ENCODE measurements at places on chromosomes 3 and 15.

DNA sequence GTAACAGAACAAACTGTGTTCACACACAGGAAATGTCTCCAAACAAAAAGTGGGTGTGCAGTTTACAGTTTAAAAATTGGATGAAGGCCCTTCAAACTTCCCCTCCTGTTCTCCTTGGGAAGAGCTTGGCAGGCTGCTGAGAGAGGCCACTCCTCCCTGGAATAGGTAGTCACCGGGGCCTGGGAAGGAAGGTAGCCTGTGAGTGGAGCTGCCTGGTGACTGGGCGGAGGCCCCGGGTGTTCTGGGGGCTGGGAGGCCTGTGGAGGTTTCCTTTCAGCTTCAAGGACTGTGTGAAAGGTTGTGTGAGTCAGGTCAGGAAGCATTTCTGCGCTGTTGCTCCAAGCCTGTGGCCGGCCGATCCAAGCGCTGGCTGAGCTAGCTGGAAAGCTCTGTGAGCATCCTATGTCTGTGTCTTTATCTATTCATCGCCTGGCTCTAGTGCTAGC lies 14.1 kb downstream of the SLCO3A1 start:
- DNase-seq: no peak

DNA sequence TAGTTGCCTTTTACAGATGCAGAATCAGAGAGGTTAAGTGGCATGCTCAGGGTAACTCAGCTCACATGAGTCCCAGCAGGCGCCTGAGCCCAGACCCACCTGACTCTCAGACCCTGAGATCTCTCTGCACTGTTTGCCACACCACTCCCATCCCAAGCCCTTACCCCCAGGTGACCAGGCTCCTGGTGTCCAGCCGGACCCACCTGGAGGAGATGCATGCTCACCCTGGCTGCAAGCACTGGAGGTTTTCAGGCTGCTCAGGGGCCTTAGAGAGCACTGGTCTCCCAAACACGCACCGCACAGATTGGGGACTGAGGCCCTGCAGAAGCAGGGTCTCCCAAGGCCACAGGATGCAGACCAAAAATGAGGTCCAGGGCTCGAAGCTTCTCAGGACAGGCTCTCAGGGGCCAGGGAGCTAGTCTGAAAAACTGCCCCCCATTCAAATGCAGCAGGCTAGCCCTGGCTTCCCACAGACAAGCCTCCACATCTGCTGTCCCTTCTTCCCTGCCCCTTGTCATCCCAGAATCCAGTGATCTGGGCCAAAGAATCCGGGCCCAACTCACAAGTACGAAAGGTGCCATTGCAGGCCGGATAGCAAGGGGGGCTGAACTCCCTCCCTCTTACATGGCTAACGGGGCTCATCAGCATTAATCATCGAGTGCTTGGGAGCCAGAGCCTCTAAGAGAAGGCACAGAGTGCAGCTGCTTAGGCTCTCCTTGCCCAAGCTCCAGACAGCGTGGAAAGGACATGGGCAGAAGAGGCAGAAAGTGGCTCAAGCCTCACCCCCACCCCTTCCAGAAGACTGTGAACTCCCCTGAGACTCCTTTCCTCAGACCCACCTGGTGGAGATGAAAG lies 90.2 kb upstream of the PRR20G start:
- DNase-seq: no peak

DNA sequence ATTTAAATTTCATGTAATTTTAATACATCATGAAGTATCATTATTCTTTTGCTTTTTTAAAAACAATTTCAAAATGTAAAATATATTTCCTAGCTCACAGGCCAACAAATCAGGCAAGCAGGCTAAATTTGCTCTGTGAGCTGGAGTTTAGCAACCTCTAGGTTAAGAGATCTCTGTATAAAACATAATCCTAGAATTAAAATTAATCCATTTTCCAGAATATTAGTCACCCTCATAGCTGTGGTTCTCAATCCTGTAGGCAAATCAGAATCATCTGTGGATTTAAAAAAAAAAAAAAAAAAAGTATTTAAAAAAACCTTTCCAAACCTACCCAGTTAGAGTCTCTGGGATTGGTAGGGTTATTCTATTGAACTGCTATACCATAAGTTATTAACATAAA lies 209.7 kb downstream of the MINAR1 start:
- no peak for DNase-seq

- no peak for DNase-seq
These were observed 57.3 kb upstream of the PPP2R3A start for GRCh38 chr3:135908225-135908624.

DNA sequence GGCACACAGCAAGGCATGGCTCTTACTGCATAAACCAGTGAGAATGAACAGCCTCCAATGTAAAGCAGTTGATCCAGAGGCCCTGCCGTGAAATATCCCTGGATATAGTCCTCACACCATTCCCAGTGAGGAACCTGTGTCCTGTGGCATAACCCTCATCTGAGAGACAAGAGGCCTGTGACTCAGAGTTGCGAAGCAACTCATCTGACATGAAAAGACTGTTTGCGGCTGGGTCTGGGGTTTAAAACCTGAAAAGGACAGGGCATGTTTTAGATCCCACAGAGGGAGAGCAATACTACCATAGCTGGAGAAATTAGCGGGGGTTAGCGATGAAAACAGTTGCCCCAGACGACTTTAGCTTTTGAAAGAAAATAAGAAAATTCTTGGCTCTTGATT lies 165.3 kb upstream of the BHLHE40 start:
- DNase-seq: no peak

- no peak for DNase-seq
These were observed 176.8 kb downstream of the MEGF11 start for GRCh38 chr15:66076591-66077319.

- DNase-seq: no peak
These were observed 1239.7 kb upstream of the ALCAM start for GRCh38 chr3:104126864-104127553.

GRCh38 chr3:101690972-101691371 lies 4.5 kb upstream of the RPL24 start:
- no peak for DNase-seq

DNA sequence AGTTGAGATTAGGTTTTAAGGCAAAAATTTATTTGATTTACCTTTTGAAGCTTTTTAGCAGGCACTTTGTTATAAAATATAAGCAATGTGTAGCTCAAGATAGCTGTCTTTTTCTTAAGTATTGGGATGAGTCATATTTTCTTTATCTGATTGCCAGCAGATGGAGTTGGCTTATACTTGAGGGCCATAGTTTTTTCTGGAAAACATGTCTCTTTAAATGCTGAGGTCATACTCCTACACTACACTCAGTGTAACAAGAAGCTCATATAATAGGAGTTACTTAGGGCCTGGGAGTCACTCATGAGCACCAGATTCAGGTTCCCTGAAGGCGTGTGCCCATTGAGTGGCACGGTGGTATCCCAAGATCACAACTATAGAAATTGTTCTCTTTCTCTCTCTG lies 579.8 kb downstream of the EDEM1 start:
- DNase-seq: no peak

DNA sequence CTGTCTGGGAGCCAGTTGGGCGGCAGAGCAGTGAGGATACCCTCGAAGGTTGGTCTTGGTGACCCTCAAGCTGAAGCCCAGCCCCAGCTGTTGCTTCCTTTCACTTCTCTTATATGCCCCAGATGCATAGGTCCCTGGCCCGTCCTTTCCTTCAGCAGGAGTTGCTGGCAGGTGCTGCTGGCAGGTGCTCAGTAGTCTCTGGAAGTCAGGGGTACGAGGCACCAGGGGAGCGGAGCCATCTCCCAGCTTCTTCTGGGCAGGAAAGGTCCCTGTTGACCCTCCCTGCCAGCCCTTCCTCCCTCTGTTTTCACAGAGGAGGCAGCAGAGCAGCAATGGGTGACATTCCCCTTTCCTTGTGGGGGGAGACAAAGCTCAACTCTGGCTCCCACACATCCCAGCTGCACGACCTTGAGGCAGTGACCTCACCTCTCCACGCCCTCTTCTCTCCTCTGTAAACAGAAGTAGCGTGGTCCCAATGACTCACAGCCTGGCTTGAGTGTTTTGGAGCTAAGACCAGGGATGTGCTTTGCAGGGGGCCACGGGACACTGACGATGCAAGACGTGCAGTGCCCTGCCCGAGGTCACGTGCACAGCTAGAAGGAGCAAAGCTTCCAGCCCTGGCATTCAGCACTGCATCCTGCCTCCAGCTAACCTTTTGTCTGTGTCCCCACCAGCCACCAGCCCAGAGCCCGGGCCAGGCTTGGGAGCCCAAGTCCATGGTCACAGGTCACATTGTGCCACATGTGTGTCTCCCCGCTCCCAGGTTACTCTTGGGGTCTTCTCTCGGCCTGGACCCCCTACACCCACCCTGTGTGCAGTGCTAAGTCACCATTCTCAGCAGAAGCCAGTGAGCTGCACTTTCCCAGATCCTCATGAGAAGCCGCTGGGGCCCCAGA lies 49.7 kb downstream of the SLC6A6 start:
- DNase-seq: no peak

- no peak for DNase-seq
These were observed 988.7 kb downstream of the NTRK3 start for GRCh38 chr15:87267798-87268197.

DNA sequence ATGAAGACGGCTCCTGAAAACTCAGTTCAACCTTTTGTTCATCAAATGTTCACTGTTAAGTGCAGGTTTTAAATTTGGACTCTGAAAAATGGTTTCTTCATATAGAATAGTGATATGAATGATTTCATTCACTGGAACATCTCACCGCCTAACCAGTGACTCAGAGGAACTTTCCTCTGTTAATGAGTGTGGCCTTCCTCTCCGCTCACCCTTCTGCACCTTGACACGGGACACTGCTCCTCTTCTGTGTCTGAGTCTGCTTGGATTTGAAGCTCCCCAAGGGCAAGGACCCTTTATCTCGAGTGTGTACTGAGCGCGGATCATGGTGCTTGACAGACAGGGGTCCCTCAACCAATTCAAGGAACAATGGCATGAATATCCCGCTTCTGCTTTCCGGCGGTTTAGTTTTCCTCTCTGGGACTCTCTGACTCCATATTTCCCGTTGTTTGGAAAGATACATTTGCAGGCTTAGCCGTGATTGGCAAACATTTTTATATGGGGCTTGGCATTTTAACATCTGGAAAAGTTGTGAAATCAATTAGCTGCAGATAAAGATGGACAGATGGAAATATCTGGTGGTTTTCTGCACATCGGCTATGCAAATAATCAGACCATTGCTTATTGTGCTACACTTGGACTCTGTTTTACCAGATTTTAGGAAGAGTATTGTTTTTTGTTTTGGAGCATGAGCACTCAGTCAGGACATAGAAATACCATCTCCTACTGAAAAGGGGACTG lies 20.9 kb downstream of the KBTBD8 start:
- DNase-seq: no peak

GRCh38 chr15:71080166-71080565 lies 35.1 kb upstream of the THSD4 start:
- no peak for DNase-seq

DNA sequence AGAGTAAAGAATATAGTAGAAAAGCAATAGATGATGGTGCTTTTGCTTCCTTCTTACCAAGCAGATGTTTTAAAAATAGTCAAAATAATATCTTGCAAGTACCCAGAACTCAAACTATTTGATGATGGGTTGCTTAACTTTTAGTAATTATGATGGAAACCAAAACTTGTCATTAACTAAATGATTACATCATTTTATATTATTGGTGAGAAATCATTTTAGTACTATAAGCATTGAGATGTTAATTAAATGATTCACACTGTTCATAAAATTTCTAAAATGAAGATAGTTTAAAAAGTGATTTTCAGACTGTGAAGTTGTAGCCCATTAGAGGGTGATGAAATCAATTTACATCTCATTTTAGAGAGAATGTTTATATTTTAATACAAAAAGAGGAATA lies 24.4 kb upstream of the GOLGA8B start:
- no peak for DNase-seq

DNA sequence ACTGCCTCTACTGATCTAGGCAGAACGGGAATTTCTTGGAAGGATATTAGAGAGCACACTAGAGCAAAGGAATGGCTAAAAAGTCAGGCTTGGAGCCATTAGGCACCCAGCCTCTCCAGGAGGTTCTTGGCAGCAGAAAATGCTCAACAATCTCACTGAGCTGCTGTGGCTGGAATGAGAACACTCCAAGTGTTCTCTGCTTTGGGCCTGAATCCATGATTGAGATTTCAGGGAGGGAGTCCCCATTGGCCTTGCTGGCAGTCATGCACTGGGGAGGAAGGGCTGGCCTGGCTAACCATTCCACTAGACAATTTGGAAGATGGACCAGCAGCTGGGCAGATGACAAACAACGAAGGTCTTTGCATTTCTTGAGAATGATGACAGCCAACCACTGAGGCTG lies 362.6 kb downstream of the SHQ1 start:
- DNase-seq: no peak

DNA sequence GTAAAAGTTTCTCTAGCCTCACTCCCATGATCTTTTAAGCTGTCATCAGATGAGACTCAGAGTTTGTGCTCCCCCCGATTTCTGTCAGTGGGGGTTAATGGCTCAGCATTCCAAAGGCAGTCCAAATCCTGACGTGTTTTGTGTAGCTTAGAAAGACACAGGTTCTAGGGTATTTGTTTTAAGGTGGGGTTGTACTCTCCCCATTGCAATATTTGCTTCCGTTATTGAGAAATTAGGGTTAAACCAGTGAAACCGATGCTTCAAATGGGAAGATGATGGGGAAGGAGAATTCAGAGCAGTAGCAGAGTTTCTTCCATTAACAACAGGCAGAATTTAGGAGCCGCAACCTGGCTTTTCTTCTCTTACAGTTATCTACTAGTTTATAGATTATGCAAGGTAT lies 3.4 kb downstream of the PIGB start:
- DNase-seq: no peak

- no peak for DNase-seq
These were observed 130.3 kb downstream of the CHDH start for GRCh38 chr3:53715815-53716483.

- DNase-seq: no peak
These were observed 342.1 kb upstream of the CBLB start for GRCh38 chr3:106210923-106211322.

GRCh38 chr3:166752214-166752613 lies 627.9 kb downstream of the ZBBX start:
- DNase-seq: no peak

DNA sequence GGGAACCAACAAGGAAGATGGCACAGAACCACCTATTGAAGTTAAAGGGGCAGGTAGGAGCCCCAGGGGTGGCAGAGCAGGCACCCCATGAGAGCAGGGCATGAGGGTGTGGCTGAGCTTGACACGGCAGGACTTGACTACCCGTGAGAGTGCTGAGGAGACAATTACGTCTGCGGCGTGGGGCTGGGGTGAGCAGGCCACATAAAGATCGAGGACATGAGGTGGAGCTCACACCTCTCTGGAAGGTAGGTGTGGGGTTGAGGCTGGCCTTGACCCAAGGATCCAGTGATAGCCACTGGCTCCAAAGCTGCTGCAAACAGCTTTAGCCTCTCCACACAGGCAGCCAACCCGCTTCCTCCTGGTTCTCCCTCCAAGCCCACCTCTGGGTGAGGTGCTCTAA lies 64.5 kb downstream of the PCSK6 start:
- DNase-seq: no peak

- DNase-seq: no peak
These were observed 19.9 kb downstream of the SMAD3 start for GRCh38 chr15:67085237-67085817.

- DNase-seq: no peak
These were observed 273.6 kb downstream of the FOXP1 start for GRCh38 chr3:71309886-71310285.

- DNase-seq: no peak
These were observed 7.3 kb downstream of the ZBTB38 start for GRCh38 chr3:141375381-141376301.
